ENCODE measurements at places on chromosomes 7 and 10.
A peak's percentile ranks its signal among the peaks of the same experiment; 100 is the strongest.

DNA sequence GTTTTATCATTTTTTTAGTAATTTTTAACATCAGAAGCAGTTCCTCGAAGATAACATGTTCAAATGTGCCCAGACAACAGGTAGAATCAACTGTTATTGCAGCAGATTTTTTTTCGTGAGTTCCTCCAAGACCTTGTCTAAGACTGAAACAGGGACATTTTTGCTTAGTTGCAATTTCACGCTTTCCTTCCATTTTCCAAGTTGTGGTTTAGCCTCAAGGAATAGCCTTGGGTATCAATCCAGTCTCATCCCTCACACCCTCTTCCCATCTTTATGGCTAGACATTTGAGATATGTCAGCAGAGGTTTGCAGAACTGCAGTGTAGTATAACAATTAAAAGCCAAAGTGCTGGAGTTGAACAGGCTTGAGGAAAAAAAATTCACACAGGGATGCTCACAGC is 152.5 kb downstream of the SORCS1 start:
- no peak for DNase-seq

- no peak for DNase-seq
Observed at GRCh38 chr7:129078455-129078854, 23.5 kb upstream of the TNPO3 start.

GRCh38 chr7:64879800-64880199 is 23.3 kb upstream of the ZNF273 start:
- DNase-seq, result peak; percentile 30

DNA sequence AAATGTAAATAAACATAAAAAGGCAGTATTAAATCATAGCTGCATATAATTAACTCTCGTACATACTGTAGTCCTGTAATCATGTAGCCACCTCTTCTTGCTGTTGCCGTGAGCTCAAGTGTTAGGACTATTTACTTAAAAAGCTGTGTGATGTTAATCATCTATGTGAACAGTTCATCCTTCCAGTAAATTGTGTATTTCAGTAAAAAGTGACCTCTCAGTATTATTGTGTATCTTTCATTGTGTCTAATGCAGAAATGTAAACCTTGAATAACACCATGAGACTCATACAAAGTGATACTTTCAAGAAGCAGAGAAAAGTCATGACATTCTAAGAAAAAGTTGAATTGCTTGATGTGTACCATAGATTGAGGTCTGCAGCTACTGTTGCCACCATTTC is 38.0 kb downstream of the ADD3 start:
- DNase-seq, result no peak

GRCh38 chr10:76916536-76916935 is 721.1 kb downstream of the KCNMA1 start:
- DNase-seq, result no peak

DNA sequence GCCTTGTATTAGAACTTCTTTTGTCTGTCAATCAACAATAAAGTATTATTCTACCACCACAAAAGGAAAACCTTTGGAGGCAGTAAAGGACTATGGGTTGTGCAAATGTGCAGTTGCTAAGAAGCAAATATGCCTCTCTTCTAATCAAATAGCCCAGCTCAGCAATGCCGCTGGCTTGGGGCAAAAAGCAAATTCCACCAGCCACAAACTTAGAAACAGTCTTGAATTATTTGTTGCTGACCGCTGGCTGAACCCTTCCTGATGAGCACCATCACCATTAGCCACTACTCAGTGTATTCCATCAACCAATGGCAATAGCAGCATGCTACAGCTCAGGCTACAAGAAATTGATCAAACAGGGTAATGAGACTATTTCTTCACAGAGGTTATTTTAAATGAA is 51.0 kb downstream of the SKAP2 start:
- DNase-seq, result no peak

GRCh38 chr7:107103369-107103768 is 58.9 kb downstream of the PRKAR2B start:
- DNase-seq, result no peak

DNA sequence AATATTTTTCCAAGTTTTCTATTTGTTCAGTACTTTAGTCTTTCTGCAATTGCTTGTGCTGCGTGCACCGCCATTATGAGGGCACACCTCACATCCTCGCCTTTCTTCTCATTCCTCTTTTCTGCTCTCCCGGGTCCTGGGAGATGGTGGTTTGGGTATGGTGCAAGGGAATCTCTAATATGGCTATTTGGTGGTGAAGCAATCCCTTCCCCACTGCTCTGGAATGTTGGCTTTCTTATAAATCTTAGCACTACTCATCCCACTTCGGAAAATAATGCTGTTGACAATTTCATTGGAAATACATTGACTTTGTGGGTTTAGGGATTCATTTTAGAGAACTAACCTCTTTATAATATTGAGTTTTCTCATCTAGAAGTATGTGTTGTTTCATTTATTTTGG is 1.9 kb upstream of the GCK start:
- no peak for DNase-seq

DNA sequence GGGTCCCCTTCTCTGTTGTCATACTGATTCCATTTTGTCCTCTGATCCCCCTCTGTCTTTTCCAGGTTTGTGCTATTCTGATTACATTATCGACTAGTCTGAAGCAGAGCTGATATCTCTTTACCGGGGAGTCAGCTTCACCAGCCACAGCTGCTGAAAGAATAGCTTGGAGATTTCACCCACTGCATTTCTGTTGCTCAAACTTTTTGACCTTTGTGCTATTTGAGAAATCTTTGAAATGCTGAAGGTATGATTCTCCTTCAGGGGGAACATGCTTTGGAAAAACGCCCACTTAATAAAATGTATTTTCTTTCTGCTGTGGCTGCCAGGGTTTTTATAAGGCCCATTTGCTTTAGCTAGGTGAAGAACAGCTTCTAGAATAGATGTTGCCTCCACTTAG is 197.8 kb upstream of the TCF7L2 start:
- DNase-seq, result no peak

- no peak for DNase-seq
Observed at GRCh38 chr10:32210306-32211045, 136.5 kb downstream of the EPC1 start.

DNA sequence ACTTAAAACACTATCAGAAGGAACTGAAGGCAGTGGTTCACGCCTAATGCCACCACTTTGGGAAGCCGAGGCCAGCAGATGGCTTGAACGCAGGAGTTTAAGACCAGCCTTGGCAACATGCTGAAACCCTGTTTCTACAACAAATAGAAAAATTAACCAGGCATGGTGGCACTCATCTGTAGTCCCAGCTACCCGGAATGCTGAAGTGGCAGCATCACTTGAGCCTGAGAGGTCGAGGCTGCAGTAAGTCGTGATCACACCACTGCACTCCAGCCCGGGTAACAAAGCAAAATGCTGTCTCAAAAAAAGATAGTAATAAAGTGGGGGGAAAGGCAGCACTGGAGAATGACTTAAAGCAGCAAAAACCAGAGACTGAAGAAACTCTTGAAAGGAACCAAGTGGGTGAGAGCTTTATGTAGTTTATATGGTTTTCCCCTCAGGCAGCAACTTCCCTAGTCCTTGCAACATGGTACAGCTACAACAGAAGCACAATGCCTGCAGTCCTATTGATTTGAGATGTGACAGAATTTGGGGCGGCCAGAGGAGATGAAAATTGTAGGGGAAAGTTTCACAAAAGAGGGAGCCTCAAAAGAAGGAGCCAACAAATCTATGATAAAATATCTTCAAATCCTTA is 38.1 kb downstream of the GDI2 start:
- DNase-seq, result no peak

GRCh38 chr10:76130892-76131291 is 699.5 kb downstream of the LRMDA start:
- DNase-seq, result no peak

- DNase-seq, result no peak
Observed at GRCh38 chr10:51918884-51919325, 219.5 kb upstream of the CSTF2T start.

DNA sequence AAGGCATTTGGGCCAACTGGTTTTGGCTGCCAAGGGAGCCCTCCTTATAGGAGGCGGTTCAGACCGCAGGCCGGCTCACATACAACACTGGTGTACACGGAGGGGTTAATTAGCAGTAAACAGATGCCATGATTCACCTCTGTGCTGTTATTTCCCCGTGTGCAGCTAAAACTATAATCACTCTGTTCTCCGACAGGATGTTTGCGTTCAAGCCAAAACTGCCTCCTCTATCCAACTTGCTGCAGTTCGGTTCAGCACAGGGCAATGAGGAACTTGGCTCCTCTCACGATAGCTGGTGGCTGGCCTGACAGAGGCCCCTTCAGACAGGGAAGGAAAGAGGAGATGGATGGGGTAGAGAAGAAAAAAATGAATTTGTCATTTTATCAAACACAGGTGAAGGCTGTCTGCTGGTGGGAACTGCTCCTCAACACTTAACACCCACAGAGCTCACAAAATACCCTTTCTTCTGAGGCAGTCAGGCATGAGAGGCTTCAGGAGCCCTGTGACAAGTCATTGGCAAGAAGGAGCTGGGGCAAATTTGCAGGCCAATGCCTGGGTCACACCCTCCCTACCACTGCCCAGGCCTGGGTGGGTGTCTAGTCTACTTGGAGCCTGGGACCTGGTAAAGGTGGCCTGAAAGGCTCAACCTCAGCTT is 24.0 kb downstream of the KCNMA1 start:
- DNase-seq, result no peak

GRCh38 chr7:24129597-24129996 is 154.4 kb upstream of the NPY start:
- DNase-seq, result no peak

DNA sequence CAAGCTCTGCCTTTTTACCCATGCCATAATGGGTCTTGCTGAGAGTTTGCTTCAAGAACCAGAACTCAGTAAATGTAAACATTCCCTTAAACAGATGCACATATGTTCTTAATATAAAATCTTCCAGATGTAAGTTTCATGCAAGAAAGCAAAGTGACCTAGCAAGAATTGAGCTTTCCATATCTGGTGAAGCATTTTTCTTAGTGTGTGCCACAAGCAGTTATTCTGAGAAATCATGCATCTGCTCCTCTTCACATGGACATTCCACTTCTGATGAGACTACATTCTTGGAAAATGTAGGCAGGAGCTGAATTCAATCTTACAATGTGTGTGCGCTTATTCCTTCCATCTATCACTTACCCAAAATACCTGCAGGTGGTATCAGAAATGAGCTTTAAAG is 227.8 kb upstream of the LRRTM3 start:
- DNase-seq, result no peak

DNA sequence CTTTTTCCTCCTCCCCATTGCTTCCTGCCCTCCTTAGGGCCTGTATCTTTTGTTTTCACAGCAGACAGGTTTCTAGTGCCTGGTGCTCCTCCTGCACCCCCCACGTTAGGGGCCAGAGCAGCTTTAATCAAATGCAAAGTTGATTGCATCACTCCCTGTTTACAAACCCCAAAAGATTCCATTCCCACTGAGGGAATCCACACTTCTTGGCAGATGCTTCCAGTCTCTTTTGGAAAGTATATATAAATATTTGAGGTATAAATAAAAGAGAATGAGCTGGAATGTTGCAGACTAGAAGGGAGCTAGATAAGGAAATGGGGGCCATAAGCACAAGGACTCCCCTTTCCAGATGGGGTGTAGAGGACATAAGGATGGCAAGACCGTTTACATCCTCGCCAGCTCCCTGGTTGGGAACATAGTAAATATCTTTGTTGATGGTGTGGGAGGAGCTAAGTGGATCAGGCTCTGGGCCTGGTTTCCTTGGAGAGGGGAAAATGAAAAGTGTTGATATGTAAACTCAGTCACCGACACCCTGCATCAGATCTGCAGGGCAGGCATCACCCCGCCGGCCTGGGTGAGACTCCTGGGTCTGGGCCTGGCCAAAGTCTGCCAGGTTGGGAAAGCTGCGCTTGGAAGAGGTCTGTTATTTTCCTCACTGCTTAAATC is 6.2 kb downstream of the RARRES2 start:
- no peak for DNase-seq

DNA sequence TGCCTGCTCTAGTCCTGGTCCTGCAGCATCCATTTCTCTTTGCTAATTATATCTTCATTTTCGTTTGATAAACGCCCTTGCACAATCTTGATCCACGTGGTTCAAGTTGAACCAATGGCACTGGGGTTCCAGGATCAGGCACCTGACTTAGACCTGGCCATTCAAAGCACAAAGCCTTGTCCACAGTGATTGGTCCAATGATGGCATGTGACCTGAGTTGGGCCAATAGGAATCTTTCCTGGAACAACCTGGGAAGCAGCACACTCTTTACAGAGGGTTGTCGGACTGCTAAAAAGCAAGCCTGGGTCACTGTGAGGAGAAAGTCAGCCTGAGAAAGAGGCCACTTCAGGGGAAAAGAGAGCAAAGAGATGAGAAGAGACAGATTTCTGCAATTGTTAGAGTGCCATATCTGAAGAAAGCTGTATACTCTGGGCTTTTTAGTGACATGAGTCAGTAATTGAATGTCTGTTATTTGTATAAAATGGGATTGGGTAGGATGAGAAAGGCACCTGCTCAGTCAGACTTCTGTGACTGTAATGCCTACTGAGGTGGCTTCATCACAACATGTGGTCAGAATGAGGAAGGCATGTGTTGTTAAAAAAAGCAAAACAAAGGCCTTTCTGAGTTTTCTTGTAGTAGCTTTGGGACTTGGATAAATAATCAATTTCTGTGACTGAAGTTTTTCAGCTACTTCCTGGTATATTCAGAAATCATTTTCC is 4.4 kb upstream of the STEAP4 start:
- DNase-seq, result no peak

DNA sequence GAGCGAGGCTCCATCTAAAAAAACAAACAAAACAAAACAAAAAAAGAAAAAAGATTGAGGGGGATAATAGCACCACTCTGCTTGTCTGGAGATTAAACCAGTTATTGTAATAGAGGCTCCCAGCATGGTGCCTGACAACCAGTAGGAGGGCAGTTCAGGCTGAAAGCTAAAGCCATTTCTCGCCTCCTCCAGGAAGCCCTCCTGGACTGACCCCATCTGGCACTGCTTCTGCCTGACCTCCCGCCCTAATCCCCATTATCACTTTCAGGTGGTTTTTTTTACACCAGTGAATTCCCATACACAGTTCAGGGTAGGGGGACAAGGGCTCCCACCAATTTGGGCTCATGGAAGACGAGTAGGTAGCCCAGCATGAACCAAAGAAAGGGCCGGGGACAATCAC is 8.8 kb upstream of the ELN start:
- no peak for DNase-seq

GRCh38 chr7:6274743-6275142 is 2.3 kb upstream of the CYTH3 start:
- DNase-seq, result no peak

DNA sequence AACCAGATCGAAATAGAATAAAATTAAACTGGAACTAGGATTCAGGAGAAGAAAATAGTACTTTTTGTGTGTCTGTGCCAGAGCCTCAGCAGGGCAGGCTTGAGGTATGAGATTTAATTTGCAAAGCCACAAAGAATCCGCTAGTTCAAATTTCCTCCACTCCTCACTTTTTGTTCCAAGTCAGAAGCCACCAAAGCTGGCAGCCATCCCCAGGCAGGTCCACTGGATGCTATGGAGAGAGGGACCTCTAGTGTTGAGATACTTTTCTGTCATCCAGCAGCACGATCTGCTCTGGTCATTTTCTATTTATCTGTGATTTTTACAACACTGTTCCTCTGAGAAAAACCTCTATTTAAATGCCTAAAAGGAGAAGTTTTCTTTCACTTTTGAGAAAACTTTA is 147.9 kb upstream of the FRMD4A start:
- no peak for DNase-seq

- no peak for DNase-seq
Observed at GRCh38 chr10:91564026-91564425, 68.8 kb downstream of the PPP1R3C start.

GRCh38 chr7:113918946-113919345 is at the start of gene PPP1R3A:
Gene PPP1R3A, minus strand, starts transcription at chr7:113919009. Its CDS starts 13 bp downstream, at chr7:113918996.
- no peak for DNase-seq

GRCh38 chr10:102778781-102779180 is 35.0 kb downstream of the WBP1L start:
- DNase-seq, result no peak
